ENCODE measurements at places on chromosomes 6 and 20.

DNA sequence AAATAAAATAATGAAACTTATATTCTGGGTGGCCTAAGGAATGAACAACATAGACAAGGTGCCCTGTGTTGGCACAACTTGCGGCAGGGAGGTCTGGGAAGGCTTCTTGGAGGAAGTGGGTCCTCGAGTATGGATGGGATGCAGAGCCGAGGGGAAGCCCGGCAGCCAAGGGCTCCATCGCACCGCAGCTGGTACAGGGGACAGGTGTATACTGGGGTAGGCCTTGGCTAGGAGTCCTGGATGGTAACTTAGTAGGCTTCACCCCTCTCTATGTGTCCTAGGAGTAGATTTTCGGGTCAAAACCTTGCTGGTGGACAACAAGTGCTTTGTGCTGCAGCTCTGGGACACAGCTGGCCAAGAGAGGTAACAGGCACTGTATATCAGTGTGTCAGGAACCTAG, 28.0 kb downstream of the RAB44 start:
- no peak for DNase-seq

- peak; percentile 62 for DNase-seq
Observed at GRCh38 chr20:11274141-11274594, 600.4 kb upstream of the JAG1 start.

- DNase-seq = peak; percentile 68
Observed at GRCh38 chr6:158060455-158061360, 79.0 kb downstream of the SYNJ2 start.

DNA sequence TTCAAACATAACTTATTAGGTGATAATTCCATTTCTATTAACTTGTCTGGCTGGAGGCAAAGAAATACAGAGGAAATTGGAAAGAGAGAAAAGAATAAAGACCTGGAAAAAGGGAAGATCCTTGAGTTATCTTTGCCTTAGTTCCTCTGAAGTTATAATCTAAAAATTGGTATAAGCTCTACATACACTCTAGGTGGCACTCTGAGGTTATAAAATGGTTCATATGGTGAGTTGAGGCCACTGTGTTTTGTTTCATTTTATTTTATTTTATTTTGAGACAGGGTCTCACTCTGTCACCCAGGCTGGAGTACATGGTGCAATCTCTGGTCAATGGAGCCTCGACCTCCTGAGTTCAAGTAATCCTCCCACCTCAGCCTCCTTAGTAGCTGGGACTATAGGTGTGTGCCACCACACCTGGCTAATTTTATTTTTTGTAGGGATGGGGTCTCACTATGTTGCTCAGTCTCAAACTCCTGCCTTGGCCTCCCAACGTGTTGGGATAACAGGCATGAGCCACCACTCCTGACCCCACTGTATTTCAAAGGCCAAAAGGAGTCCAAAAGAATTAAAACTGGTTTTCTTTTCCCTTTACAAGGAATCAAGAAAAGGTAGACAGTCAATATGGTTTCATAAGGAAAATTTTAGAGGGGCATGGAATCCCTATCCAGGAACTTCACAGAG, 19.4 kb downstream of the GPX6 start:
- no peak for DNase-seq

- DNase-seq = no peak
Observed at GRCh38 chr20:3398681-3399252, 8.7 kb downstream of the DNAAF9 start.

- DNase-seq = no peak
Observed at GRCh38 chr6:29561091-29561490, 1.6 kb upstream of the UBD start.

GRCh38 chr6:37765182-37765775, 54.2 kb upstream of the ZFAND3 start:
- DNase-seq = no peak

GRCh38 chr6:128074567-128074966, 173.7 kb upstream of the THEMIS start:
- DNase-seq = no peak

GRCh38 chr6:75431379-75431778, 62.2 kb downstream of the FILIP1 start:
- no peak for DNase-seq

DNA sequence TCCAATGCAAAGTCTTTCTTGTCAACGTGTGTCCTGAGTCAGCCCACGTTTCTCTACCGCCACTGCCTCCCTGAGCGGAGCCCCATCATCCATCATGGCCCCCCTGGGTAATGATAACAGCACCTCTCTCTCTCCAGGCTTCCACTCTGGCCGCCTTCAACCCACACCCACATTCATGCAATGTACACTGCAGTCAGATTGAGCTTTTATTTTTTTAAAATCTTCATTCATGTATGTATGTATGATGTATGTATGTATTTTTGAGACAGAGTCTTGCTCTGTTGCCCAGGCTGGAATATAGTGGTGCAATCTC, 245.2 kb downstream of the PREX1 start:
- DNase-seq = no peak

GRCh38 chr6:18792866-18793265, 405.7 kb downstream of the RNF144B start:
- peak; percentile 37 for DNase-seq

DNA sequence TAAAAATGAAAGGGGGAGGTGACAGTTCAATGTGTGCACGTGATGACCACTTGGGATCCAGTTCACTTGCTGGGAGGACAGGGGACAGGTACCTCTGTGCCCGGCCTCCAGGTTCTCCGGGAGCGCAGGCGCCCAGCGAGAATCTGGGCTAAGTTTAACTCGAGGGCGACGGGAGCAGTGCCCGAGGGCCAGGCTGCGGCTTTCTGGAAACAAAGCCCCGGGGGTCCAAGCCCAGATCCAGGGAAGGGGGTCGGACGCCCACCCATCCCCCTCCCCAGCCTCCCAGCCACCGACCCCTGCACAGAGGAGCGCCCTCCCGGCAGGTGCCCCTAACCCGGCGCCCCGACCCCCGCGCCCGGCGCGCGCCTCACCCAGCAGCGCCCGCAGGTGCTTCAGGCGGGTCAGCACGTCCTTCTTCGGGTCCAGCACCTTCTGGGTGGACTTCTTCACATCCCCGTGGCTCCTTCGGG, 405 bp downstream of the RALGAPA2 start:
- no peak for DNase-seq

GRCh38 chr20:24662752-24663365, 193.4 kb downstream of the SYNDIG1 start:
- no peak for DNase-seq
